ENCODE measurements at places on chromosomes 6 and 20.

DNA sequence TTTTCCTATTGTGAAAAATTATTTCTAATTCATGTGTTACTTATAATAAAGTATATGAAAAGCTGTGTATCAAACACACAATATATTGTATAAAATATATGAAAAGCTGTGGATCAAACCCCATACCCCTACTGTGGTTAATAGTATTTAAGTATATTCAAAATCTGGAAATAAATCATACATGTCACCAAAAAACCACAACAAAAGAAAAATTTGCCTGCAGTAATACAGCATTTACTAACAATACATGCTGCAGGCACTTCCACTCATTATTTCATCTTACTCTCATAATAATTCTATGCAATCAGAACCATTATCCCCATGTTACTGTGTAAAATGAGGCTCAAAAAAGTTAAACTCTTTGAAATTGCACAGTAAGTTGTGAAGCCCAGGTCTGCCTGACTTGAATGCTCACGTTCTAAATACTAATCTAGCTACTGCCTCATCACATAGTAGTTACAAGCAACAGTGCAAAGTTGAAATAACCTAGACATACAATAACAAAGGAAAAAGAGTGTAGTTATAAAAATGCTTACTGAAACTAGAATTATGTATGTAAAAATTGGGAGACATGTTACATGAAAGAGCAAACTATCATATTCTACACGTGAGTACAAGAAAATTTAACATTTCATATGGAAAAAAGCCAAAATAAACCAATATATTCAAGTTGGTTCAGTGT lies 61.7 kb downstream of the FAM217A start:
- DNase-seq: no peak

DNA sequence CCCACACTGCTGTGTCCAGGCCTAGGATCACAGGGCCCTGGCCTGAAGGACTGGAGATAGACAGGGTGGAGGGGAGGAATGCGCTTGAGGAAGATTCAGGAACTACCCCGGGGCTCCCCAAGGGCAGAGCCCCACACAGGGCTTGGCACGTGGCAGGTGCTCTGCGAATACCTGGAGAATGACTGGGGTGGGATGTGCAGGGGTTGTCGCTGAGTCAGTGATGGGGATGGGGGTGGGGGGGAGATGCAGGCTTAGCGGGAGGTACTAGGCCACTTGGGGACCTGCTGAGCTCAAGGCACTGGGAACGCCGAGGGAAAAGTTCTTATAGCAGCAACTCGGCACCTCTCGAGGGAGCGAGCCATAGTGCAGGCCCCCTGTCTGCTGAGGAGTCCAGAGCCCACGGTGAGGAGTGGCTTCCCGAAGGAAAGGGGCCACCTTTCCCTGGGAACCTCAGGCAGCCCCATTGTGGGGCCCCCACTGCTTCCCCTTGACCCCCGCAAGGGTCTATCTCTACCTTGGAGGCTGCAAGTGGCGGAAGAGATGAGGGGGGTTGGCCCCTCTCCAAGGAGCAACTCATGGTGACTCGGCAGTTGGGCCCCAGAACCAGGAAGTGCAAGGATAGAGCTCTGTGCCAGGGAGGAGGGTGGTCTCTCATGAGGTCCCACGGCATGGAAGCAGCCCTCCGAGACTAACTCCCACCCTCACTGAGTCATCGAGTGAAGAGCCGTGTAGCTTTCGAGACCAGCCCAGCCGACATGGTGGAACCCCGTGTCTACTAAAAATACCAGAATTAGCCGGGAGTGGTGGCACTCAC lies 33.1 kb downstream of the SRC start:
- no peak for DNase-seq

DNA sequence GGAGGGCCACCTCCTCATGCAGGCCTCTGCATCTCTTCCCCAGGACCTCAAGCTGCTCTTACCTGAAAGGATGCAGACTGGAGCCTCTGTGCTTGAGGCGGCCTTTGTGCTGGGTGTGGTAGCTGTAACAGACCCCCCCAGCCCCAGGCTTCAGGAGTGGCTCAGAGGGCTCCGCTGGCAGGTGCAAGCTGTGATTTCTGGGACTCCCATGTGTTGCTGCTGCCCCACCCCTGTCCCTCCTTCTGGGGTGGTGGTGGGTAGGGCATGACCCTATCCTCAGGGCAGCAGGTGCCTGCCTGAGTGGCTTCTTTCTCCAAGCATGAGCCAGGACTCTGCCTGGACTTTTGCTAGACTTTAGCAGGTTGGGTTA lies 121.2 kb downstream of the SULF2 start:
- DNase-seq: no peak

DNA sequence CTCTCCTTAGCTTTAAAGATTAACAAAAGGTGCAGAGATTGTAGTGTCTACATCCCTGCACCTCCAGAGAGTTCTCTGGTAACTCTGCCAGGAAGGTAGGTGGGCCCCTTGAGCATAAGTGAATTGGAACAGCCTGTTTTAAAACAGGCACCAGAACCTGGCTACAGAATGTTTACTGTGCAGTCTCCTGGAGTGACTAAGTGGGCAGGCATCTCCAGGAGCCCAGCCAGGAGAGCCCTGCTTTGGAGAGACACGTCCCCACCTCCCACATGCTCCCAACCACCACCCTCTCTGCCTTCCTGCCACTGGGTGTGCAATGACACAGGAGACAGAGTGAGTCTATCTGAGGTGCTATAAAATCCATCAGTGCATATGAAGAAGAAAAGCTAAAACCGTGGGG lies 110.3 kb upstream of the EYA4 start:
- DNase-seq: no peak

GRCh38 chr6:107699697-107700325 lies 124.3 kb downstream of the SCML4 start:
- no peak for DNase-seq

- DNase-seq: no peak
Observed at GRCh38 chr6:109686566-109687265, 4.3 kb downstream of the AK9 start.

DNA sequence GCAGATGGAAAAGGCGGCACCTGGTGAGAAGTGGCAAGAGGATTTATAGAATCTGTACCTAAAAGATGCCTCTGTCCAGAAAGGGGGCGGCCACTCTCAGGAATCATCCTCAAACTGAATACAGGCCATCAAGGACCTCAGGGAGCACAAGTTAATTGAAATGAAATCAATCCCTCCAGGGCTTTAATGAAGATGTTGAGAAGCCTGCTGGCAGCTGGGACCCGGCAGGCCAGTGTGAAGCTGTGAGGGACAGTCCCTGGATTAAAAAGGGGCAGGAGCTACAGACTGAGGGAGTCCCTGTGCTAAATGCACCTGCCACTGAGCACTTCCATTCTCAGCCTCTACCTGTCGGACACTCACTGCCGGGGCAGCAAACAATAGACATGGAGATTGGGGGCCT lies 107.7 kb upstream of the GGTLC1 start:
- no peak for DNase-seq

GRCh38 chr20:10271494-10272219 lies 53.0 kb downstream of the SNAP25 start:
- no peak for DNase-seq

- peak; percentile 73 for DNase-seq
Observed at GRCh38 chr20:3744806-3745685, 12.6 kb downstream of the HSPA12B start.

- no peak for DNase-seq
Observed at GRCh38 chr6:40918040-40918651, 120.9 kb downstream of the UNC5CL start.

- no peak for DNase-seq
Observed at GRCh38 chr6:101429270-101429669, 35.8 kb downstream of the GRIK2 start.
